Stimulated activated CD4-positive, alpha-beta T cell treated with anti-CD3 and anti-CD28 coated beads, TNF-alpha, amount 100 ng/mL, for 1 hour (primary cell): ENCODE measurements at places on chromosomes 5 and 9.

DNA sequence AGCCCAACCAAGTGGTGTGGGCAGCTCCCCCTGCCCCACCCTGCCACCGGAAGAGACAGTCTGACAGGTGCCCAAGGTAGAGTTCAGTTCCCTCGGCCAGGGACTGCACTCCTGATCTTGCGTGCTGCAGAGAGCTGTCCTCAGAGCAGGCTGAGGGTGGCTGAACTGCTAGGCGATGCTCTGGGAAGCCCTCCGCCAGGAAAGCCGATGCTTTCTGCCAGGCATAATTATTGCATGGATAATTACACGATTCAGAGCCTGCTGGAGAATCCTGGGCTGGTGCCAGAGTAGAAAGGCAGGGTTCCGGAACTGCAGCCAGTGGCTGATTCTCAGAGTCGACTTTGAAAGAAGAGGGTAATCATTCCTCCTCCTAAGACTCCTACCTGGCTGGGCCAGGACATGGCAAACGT lies 19.3 kb downstream of the KCNIP1 start:
- no peak for DNase-seq

DNA sequence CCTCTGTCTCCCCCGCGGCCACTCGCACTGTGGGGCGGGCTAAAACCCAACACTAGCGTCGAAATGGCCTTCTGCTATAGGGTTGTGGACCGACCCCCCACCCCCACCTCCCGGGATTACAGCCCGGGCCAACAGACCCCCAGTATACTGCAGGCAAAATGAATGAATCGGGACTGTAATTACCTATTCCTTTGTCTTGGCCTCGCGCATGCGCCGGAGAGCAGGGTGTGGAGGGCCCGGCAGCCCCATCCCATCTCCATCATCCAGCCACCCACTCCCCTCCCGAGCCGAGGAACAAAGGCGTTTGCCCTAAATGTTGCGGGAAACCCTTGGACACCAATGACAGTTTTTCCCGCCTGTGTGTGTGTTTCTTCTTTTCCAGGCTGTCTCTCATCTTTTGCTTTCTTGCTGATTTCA lies 1.6 kb downstream of the BASP1 start:
- DNase-seq: no peak

DNA sequence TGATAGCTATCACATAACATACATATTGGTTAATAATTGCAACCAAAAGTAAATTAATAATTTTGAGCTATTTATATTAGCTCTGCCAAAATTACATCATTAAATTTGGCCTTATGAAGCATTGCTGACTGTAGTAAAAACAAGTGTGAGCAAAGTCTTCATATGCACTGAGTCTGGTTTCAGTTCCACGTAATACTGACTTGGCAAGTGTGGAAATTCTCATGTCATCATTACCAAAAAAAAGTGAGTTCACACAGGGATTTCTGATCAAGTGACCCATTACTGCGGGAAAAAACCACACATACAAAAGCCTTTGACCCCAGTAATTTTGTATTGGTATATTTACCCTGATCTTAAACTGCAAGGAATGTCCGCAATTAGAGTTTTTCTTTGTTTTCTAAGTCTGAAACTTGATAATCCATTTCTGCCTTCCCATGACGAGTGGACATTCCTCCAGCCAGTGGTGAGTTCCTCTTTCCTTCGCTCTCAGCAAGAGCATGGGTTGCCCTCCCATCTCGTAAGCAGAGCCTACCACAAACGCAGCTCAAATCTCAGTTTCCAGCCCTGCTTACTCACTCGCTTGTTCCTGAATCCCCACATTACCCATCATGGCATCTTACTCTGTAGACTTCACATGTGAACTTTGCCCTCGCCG lies 220.2 kb upstream of the DMRT1 start:
- DNase-seq: no peak

DNA sequence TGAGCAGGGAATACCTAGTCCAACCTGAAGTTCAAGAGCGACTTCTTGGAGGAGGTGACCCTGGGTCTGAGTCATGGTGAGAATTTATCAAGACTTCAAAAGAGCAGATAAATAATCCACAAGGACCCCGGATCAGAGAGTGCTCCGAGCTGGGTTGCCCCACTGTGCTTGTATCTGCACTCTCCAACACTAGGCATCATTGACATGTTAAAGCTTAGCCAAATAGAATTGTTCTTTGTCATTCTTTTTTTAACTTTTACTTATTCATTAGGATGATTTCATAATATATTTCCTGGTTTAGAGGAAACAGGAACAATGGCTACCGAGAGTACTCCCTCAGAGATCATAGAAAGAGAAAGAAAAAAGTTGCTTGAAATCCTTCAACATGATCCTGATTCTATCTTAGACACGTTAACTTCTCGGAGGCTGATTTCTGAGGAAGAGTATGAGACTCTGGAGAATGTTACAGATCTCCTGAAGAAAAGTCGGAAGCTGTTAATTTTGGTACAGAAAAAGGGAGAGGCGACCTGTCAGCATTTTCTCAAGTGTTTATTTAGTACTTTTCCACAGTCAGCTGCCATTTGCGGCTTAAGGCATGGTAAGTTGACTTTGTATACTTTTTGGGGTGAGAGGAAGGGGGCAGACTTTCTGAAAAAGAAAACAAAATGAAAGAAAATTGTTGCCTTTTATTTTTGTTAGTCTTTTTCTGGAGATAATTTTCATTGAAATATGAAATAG lies at the start of gene CARD6:
Gene CARD6, plus strand, starts transcription at position 300 of the 738 bp plus-strand sequence. Its CDS starts 16 bp downstream, at position 316.
- DNase-seq: no peak

DNA sequence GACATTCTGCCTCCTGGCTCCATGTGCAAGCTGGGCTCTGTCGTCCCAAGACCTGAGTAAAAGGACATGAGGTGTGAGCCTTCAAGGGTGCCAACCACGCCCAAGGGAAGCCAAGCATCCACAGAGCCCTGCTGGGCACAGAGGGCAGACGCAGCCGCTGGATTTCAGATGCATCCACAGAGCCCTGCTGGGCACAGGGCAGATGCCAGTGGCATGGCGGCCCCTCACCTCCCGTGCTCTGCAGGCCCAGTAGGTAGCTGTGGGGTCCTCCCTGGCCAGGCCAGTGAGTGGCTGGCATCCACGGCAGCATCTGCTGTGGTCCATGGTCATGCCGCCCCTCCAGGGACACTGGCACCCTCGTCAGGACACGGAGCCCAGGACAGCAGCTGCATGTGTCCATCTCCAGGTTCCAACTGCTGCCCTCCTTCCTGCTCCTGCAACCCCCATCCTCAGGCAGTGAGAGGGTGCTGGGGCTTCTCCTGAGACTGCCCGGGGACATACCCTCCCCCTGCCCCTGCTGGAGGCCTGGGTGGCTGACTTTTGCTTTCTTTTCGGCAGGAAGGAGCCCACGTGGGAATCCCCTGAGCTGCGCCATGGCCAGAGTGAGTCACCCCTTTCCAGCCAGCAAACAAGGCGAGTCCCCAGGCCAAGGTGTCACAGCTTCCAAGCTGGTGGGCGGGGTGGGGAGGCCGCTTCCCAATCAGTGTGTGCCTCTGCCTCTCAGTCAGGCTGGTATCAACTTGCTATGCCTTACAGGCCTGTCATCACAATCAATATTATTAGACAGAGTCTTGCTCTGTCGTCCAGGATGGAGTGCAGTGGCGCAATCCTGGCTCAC lies 4.0 kb upstream of the TRAF2 start:
- peak; percentile 88 for DNase-seq

DNA sequence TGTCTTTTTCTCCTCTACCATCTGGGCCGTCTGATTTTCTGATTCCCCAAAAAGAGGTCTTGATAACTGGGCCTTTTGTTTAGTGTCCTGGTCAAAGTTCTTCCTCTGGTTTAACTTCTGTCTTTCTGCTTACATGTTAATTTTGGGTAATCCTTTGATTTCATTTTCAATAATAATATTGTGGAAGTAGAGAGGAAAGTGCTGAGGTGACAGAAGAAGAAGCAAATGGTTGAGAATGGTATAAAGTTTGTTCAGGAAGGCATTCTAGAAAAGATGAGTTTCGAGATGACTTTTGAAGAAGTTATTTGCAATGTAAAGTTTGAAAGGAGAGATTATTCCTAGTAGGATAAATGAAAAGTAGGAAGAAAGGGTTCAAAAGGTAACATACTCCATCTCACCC lies 118.1 kb downstream of the UNC13B start:
- no peak for DNase-seq

DNA sequence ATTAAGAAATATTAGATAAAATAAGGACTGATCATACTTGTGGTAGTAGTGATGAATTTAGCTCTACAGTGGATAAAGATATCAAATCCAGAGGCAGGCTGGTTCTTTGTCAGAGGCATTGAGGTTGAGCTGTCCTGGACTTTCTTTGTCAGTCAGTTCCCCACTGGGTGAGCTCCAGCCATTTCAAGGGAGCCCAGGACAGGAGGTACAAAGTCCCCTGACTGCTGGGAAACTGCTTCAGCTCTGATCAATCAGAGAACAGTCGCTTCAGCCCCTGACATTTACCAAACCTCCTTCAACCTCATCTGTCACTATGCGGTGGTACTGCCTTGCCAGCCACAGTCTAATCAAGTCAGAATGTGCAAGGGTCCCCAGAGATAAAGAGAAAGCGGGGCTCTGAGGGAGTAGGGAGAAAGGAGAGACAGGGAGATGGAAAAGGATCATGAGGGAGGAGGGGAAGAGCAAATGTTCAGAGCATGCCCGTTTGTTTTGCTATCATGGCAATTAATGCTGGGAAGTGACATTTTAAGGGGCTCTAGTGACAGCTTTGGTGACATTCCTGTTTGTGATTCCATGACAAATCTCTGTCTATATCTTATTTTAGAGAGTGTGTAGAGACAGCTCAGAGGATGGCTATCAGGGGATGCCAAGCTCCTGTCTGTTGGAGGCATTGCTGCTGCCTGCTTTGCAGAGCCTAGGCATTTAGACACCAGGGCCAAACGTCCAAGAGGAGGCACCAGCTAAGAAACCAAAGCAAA lies 223.2 kb downstream of the ASTN2 start:
- DNase-seq: no peak

GRCh38 chr9:76718166-76718565 lies 46.1 kb upstream of the PCA3 start:
- DNase-seq: no peak

GRCh38 chr5:93088592-93089389 lies 492.2 kb downstream of the NR2F1-AS1 start:
- no peak for DNase-seq

DNA sequence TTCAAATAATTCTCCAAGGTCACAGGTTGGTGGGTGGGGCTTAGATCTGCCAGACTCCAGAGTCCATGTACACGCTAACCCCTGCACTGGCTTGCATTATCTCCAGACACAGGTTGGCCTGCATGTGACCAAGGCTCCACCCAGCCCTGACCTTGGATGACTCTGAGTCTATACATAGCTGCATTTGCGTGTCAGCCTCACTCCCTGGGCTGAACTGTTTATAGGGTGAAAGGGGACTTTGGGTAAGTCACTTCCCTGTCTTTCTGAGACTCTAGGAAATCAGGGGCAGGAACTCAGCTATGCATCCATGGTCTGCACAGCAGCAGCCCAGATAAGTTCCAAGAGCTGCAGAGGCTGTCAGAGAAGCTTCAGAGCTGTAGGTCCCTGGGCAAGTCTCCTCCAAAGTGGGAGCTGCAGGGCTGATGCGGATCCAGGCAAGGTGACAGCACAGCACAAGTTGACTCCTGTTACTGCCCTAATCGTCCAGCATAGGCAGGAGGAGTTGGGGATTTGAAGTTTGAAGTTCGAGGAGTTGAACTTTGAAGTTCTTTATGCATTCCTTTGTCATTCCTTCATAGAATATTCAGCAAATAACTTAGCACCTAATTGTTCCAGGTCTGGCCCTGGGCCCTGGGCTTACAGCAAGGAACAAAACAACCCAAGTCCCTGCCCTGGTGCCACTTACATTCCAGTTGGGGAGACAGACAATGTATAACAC lies 53.4 kb downstream of the SLC22A5 start:
- DNase-seq: no peak

- no peak for DNase-seq
Observed at GRCh38 chr5:27652505-27652904, 614.1 kb upstream of the CDH9 start.

DNA sequence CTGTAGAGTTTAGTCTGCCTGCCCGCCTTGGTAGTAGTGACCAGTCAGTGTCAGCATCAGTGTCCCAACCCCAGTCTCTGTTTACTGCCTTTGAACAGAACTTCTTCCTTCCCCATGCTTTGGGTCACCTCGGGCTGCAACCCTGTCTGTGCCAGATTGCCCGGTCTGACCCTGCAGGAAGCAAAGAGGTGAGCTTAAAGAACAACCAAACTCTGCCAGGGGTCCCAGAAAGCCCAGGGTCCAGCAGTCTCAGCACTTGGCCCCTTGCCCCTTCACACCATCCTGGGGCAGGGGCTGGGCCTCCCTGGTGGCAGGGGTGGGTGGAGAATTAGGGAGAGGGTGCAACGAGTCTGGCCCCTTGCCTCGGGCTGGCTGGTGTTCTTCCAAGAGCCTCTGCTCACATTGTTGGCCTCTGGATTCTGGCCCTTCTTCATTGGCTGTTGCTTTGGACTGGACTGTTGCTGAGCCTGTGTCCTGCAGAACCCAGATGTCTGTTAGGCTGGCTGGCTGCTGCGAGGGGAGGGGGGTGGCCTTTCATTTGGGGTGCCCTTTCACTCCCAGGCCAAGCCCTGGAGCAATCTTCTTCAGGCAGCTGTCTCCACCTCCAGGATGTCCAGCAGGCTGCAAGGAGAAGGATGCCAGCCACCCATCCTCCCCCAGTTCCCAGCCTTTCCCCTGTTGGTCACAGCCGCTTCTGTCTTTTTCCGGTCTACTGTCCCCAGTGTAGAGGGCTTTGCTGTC lies 51.2 kb downstream of the SAR1B start:
- no peak for DNase-seq

GRCh38 chr9:37876376-37876775 lies 27.6 kb downstream of the SLC25A51 start:
- no peak for DNase-seq

DNA sequence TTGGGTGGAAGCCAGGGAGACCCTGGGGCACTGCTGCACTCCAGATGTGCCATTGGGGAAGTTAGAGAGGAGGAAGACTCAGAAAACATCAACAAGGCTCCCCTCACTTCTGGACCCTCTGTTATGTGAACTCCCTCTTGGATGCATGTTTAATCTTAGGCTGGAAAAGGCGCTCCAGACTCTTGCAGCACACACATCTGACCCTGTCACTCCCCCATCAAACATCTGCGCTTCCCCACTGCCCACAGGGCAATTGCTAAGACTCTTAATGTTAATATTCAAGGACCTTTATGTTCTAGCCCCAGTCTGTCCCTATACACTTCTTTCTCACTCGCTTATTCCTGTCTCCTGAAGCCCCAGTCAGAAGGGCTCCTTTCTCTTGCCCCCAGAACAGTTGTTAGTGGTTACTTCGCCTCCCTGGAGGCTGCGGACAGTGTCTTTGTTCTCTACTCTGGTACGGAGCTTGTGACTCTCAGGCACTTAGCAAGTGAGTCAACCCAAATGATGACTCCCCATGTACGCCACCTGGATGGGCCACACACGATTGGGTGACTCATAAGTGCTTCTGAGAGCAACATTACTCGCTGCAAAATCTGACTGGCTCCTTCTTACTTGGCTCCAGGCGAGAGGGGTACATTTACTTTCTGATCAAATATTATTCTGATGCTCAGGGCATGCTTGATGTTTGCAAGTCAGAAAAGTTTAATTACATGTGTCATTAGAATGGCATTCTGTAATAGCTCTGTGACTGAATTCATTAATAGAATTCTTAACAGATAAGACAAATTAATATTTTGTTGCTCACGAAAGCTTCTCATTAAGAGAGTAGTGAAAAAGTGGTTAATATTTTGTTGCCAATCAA lies 193.6 kb downstream of the HSPA4 start:
- DNase-seq: no peak

- no peak for DNase-seq
Observed at GRCh38 chr5:132953710-132954109, 9.7 kb downstream of the AFF4 start.
